ENCODE measurements at places on chromosomes 13 and 19.

DNA sequence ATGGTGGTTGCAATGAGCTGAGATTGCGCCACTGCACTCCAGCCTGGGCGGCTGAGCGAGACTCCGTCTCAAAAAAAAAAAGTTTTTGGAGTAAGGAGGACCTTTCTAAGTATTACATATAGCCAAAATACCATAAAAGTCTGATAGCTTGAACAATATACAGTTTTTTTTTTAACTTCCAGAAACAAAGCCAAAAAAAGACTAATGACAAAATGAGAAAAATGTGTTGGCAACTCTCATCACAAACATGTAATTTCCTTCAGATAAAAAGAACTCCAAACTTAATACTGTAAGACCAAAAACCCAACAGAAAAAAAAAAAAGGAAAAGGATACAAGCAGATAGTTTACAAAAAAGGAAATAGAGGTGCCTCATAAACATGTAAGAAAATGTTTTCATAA is 68.2 kb upstream of the MED4 start:
- no peak for DNase-seq

- DNase-seq: peak; percentile 56
Measured at GRCh38 chr13:114115191-114115671, 17.2 kb downstream of the RASA3 start.

DNA sequence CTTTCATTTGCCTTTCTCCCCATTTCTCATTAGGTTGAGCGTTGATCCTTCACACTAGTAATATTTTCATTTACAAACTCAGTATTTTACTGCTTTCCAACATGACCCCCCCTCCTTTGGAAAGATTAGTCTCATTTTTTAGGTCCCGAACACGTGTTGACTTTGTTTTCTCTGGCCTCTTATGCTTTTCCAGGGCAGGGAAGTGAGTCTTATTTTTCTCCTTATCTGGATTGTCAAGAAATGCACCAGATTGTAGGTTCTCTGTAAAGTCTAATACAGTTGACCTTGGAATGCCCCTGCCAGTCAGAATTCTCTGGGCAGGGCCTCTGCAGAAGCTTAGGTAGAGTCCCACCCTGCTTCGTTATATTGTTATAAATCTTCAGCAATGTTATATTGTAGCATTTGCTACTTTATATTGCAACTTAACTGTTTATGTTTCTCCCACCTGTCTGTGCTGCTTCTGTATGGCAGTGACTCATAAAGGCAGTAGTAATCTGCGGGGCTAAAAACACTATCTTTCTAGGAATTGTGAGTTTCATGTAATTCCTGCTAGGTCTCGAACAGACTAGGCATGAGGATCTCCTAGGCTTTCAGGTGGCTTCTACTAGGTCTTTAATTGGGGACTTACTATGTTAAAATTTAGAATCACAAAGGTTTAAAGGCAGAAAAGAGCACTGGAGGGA is 2.0 kb downstream of the TDRD3 start:
- peak; percentile 19 for DNase-seq

GRCh38 chr13:108851660-108852059 is 222.2 kb downstream of the MYO16 start:
- no peak for DNase-seq

- DNase-seq: no peak
Measured at GRCh38 chr19:48668332-48668731, 4.5 kb downstream of the NTN5 start.

DNA sequence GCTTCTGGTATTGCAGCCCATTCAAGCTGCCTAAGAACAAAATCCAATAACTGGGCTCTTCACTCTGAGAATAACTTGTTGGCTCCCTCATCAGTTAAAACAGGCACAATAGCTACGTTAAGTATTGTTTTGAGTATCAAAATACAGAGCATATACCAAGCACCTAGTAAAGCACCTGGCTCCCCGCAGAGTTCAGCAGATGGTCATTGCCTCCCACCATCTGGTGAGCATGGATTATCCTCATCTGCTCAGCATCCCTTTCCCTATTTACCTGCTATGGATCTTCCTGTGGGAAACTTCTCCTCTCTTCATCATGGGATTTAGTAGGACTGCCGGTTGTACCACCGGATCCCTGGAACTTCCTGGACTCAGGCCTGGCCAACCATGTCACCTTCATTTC is 199.2 kb upstream of the MAB21L1 start:
- DNase-seq: no peak

DNA sequence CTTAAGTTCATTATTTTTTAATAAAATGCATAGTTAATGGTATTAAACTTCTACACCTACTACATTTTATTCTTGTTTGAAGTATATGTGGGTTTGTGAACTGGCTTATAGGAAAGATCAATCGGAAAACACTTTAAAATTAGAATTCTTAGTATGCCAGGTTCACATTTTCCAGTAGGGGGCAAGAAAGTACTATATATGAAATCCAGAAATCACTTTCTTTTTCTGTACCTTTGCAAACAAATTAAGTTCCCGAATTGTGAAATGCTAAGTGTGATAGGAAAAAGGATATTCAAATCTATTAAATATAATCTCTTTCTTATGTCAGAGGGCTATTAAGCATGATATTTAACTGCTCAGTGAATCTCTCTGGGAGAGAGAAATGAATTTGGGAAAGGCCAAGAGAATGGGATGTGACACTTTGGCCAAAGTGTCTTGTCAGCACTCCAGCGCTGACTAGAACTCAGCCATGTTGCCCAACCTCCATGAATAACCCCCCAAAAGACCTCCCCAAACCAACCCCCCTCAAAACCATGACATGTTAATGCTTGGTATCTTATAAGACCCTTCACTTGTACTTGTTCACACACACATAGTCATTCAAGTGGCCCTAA is 122.6 kb upstream of the SLC10A2 start:
- DNase-seq: no peak

- no peak for DNase-seq
Measured at GRCh38 chr13:100724568-100724967, 50.0 kb upstream of the TMTC4 start.

DNA sequence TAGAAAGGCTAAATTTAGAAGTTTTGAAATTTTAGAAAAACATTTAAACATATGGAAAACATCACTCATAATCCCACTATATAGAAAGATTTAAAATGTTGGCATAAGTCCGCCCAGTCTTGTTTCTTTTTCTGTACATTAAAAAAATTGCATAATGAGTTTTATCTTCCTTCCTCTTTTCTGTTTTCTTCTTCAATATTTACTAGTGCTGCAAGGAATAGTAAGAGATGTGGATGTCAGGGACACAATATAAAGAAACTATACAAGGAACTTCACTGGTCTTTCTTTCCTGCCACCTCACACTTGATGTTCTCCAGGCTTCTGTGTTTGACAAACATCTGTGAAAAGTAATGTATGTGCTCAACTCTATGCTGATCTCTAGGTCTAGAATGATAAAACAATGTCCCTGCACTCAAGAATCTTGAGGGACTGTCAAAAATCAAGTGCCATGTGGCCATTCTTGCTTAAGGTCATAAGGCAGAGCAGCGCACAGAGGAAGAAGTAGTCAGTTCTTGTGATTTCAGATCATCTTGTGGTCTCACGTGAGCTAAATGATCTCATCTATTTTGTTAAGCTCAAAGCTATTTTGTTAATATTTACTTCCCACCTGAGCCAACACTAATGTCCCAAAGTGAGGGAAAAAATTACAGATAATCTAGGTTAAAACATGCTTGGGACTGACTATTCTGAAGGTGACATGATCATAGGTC is 186.9 kb upstream of the OBI1 start:
- DNase-seq: no peak

DNA sequence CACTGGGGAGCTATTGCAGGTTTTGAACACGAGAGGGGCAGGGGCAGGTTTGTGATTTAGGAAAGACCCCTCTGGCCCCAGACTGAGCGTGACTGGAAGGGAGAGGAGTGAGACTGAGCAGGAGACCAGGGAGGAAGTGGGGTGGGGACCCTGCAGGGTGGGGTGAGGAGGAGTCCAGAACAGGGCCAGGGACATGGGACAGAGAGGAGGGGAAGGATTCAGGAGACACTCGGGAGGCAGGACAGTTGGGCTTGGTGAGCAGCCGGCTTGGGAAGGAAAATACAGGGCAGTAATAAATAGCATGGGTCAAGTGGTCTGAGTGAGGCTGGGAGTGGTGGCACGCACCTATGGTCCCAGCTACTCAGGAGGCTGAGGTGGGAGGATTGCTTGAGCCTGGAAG is 9.4 kb downstream of the FOSB start:
- no peak for DNase-seq

DNA sequence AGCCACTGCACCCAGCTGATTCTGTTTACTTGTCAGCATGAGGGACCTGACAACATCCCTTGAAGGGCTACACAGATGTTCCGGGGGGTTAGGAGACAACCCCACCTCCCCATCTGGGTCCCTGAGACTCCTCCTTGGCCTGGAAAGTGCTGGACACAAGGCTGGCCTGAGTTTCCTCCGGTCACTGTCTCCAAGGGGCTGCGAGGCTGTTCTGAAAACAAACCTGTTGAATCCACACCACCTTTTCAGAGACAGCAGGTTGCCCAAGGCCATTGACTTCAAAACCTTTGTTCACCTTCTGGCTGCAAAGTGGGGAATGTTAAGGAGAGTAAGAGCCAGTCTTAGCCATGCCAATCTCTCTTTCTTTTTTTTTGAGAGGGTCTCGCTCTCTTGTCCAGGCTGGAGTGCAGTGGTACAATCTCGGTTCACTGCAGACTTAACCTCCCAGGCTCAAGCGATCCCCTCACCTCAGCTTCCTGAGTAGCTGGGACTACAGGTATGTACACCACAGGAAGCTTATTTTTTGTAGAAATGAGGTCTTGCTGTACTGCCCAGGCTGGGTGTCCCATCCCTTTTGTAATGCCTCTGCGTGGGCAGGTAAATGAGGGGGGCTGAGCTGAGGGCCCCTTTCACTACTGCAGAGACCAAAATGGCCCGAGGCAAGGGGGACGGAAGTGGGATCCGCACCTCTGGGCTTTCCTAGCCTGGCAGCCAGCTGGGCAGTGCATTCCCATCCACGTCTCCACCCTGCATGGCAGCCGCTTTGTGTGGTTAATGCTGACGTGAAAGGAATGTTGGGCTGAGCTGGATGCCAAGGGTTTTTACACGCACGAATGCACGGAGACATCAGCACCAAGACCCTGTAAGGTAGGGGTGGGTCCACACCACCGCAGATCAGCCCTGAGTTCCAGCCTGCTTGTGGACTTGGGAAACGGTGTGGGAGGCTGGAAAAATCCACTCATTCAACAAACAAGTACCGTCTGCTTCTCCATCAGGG is 1.9 kb upstream of the ZNF628 start:
- DNase-seq: no peak

- no peak for DNase-seq
Measured at GRCh38 chr19:55614711-55615542, 9.4 kb downstream of the ZNF784 start.

DNA sequence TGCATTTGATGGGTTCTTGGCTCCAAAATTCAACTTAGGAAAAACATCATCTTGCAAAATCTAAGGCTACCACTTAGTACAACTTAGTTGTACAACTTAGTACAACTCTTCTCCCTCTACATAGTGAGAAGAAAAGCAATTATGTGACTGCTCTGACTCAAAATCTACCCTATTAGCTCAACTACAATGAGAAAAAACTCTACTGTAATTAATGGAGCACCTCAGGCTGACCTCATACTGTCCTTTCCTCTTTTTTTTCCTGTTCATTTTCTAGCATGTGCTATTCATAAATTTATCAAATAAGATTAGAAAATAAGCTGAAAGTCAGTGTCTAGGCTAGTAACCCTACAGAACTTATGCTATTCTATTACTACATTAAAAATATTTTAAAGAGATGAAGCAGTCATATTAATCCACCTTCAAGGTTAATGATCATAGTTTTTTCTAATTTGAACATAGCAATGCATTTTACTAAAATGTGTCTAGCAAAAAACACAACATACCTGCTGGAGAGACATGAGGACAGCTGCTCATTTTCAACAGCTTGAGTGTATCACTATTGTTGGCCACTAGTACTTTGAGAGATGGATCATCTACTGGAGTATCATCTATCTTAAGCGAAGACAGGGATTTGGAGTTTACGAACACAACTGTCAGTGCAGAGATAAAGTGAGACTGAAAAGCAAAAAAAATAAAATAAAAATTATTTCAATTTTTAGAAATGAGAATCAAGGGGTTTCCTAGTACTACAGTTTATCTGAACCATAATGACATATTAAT is 11.9 kb downstream of the FBXL3 start:
- no peak for DNase-seq

DNA sequence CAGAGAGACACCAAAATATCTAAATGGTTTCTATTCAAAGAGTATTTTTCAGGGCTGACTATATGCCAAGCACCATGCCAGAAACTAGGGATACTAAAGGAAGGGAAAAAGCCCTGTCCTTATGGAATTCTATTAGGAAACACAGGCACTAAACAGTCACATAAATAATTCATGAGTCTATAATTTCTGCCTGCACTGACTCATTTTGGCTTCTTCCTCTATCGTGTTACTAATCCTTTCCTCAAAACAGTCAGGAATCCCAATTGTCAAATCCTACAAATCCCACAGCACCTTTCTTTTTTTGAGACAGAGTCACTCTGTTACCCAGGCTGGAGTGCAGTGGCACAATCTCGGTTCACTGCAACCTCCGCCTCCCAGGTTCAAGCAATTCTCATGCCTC is 29.2 kb downstream of the XPO4 start:
- no peak for DNase-seq

- no peak for DNase-seq
Measured at GRCh38 chr19:23381114-23381513, 14.2 kb downstream of the ZNF91 start.

DNA sequence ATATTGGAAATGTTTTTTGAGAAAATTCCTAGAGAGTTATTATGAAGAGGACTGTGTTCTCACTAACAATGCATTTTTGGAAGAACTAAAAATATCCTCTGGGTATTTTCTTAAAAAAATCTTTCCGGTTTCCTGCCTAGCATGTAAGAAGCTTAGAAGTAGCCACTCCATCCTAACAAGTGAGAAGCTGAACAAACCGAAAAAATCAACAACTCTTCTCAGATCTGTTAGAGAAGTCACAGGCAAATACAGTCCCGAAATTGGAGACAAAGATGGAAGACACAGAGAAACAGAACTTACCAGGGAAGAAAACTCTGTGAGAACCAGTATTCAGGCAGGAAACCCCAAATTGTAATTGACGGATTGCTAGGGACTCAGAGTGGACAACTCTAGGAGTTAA is 173.0 kb downstream of the KLF12 start:
- no peak for DNase-seq

DNA sequence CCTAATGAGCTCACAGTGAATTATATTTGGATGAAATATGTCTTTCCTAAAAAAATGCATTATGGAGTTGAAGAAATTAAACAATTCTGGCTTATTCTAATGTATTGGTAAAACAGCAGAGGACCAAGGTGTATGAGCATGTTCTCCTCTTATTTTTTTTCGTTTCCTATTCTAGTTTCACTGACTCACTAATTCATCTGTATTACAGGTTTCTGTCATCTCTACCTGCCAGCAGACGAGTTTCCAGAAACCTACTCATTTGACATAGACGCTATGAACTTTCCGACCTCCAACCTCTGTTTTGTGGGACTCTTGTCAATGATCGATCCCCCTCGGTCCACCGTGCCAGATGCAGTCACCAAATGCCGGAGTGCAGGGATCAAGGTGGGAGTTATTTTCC is 20.3 kb downstream of the ATP12A start:
- DNase-seq: no peak

DNA sequence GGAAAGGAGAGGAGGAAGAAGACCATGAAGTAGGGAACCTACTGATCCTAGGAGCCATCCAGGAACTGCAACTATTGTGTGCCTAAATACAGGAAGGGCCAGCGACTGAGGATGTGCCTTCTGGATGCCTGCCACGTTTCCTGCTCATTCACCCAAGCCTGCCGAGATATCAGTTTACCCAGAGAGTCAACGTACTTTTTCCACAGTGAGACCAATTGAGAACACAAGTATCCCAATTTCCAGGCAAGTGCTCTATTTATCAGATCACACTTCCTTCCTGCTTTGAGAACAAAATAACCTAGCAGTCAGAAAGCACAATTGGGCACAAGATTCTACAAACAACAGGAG is 122.4 kb downstream of the AKAP11 start:
- DNase-seq: no peak
